ENCODE measurements at places on chromosomes 6 and 20.
A peak's percentile ranks its signal among the peaks of the same experiment; 100 is the strongest.

GRCh38 chr6:106692112-106692818, 62.9 kb downstream of the QRSL1 start:
- no peak overlapping the region for H3K27ac ChIP-seq
- no peak for DNase-seq
- no peaks in the 10 kb centered on the region for H3K4me1 ChIP-seq
- H3K36me3 ChIP-seq: no peaks in the 10 kb centered on the region
- no peaks in the 10 kb centered on the region for H3K27me3 ChIP-seq

- H3K4me3 ChIP-seq: no peak overlapping the region
- no peaks in the 10 kb centered on the region for H3K36me3 ChIP-seq
- DNase-seq: no peak
Measured at GRCh38 chr20:60764328-60764727, 487.7 kb upstream of the CDH4 start.

GRCh38 chr20:57783956-57784837, 74.4 kb upstream of the PMEPA1 start:
- no peaks in the 10 kb centered on the region for H3K4me1 ChIP-seq
- H3K27ac ChIP-seq: no peak overlapping the region
- no peak overlapping the region for H3K4me3 ChIP-seq
- no peaks in the 10 kb centered on the region for H3K27me3 ChIP-seq
- no peaks in the 10 kb centered on the region for H3K36me3 ChIP-seq
- no peak for DNase-seq

DNA sequence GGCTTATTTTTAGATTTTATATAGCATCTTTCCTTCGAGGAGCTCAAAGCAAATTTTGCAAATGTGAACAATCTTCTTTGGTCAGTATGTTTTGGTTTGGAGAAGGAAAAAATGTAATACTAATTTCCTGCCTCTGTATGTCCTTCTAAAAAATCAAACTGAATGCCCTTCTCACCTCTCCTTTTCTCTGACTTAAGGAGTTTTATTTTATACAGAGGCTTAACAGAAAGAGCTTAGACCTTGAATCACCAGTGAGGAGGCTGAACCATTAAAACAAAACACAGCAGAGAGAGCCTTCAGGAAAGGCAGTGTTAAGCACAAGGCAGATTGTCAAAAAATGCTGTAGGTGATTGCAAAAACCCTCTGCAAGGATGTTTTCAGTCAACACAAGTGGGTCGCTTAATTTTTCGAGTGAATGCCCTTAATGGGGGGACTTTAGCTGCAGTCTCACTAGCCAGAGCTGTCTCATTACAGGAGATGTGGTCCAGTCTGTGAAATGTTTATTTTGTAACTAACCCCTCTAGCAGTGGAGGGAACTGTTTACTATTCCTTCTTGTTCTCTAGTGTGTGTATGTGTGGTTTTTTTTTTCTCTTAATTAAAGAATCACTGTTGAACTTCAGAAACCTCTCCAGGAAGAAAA, 481.3 kb upstream of the CITED2 start:
- H3K36me3 ChIP-seq: no peaks in the 10 kb centered on the region
- H3K27ac ChIP-seq: peak overlapping the region; percentile 69
- no peak overlapping the region for H3K4me3 ChIP-seq
- no peaks in the 10 kb centered on the region for H3K4me1 ChIP-seq
- no peaks in the 10 kb centered on the region for H3K27me3 ChIP-seq

- no peaks in the 10 kb centered on the region for H3K36me3 ChIP-seq
- H3K27ac ChIP-seq: no peak overlapping the region
- H3K4me1 ChIP-seq: no peaks in the 10 kb centered on the region
- no peaks in the 10 kb centered on the region for H3K27me3 ChIP-seq
Measured at GRCh38 chr6:77834591-77834996, 181.8 kb downstream of the MEI4 start.

- no peak overlapping the region for H3K4me3 ChIP-seq
- no peaks in the 10 kb centered on the region for H3K4me1 ChIP-seq
- no peak overlapping the region for H3K27ac ChIP-seq
- H3K27me3 ChIP-seq: no peaks in the 10 kb centered on the region
- DNase-seq: no peak
Measured at GRCh38 chr20:858011-858410, 24.5 kb downstream of the FAM110A start.

- H3K4me1 ChIP-seq: peaks cover 99% of the 10 kb centered on the region
- DNase-seq: peak; percentile 95
Measured at GRCh38 chr6:35590622-35591066, 77.9 kb upstream of the TULP1 start.

DNA sequence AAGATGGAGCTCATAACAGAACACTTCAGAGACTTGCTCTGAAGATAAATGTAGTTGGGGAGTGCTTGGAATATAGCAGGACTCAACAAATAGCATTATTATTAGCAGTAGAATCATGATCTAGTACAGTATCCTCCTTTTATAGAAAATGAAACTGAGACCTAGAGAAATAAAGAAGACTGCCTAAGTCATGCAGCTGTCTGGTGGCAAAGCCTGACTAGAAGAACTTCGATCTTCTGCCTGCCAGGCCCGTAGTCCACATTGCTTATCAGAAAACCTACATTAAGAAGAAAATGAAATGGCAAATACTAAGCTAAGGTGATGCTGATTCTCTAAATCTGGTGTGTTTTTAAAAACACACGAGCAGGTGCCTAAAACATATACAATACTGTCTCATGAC, 46.4 kb upstream of the DST start:
- H3K27ac ChIP-seq: peak overlapping the region; percentile 59
- no peaks in the 10 kb centered on the region for H3K36me3 ChIP-seq
- H3K4me1 ChIP-seq: peaks cover 79% of the 10 kb centered on the region
- no peaks in the 10 kb centered on the region for H3K27me3 ChIP-seq

- no peaks in the 10 kb centered on the region for H3K4me1 ChIP-seq
- no peaks in the 10 kb centered on the region for H3K27me3 ChIP-seq
- no peak overlapping the region for H3K27ac ChIP-seq
Measured at GRCh38 chr20:52926505-52926904, 45.7 kb upstream of the TSHZ2 start.

- no peaks in the 10 kb centered on the region for H3K4me1 ChIP-seq
- H3K27me3 ChIP-seq: no peaks in the 10 kb centered on the region
- no peak overlapping the region for H3K4me3 ChIP-seq
Measured at GRCh38 chr6:89786970-89787369, 32.6 kb downstream of the MDN1 start.

GRCh38 chr20:41040855-41041254, 12.2 kb downstream of the TOP1 start:
- H3K27me3 ChIP-seq: no peaks in the 10 kb centered on the region
- no peak overlapping the region for H3K27ac ChIP-seq
- DNase-seq: no peak
- H3K4me1 ChIP-seq: peaks cover 41% of the 10 kb centered on the region
- H3K4me3 ChIP-seq: no peak overlapping the region
- H3K36me3 ChIP-seq: no peaks in the 10 kb centered on the region

- H3K4me1 ChIP-seq: no peaks in the 10 kb centered on the region
- H3K4me3 ChIP-seq: no peak overlapping the region
- no peaks in the 10 kb centered on the region for H3K27me3 ChIP-seq
- H3K27ac ChIP-seq: no peak overlapping the region
- no peaks in the 10 kb centered on the region for H3K36me3 ChIP-seq
- DNase-seq: no peak
Measured at GRCh38 chr6:98641949-98642719, 192.2 kb upstream of the POU3F2 start.

DNA sequence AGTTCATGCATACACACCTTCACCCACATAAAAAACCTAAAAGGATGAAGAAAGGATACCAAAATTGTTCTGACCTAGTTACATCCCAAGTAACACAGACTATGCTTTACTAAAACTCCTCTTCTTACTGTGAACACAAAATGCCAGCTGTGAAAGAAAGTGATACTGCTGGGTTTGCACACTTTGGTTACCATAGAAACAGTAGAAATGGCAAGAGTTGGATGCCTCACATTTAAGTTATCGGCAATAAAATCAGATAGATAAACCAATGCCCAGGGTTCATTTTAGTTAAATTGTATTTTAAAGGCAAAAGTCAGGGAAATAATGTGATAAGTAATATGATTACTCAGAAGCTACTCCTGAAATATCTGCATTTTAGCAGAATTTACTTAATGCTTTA, 161.9 kb downstream of the CDK19 start:
- no peaks in the 10 kb centered on the region for H3K27me3 ChIP-seq
- DNase-seq: no peak
- H3K27ac ChIP-seq: no peak overlapping the region
- H3K4me1 ChIP-seq: no peaks in the 10 kb centered on the region
- H3K4me3 ChIP-seq: no peak overlapping the region
- H3K36me3 ChIP-seq: no peaks in the 10 kb centered on the region

DNA sequence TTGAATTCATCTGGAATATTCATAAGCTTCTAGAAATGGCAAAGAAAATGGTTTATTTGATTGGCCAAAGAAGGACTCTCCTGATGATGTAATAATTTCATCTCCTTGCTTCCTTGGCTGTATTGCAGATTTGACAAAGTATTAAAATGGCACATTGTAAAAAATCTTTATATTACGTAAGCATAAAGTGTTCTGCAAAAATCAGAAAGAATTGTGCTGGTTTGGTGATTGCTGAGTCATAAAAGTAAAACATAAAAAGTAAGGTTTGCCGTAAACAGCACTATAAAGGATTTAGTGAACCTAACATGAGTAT, 255.9 kb upstream of the RREB1 start:
- no peaks in the 10 kb centered on the region for H3K4me1 ChIP-seq
- H3K4me3 ChIP-seq: no peak overlapping the region
- H3K27ac ChIP-seq: no peak overlapping the region
- DNase-seq: no peak

- H3K27me3 ChIP-seq: no peaks in the 10 kb centered on the region
- H3K4me3 ChIP-seq: no peak overlapping the region
- no peaks in the 10 kb centered on the region for H3K4me1 ChIP-seq
- peaks cover 12% of the 10 kb centered on the region for H3K36me3 ChIP-seq
Measured at GRCh38 chr20:37382482-37383120, 36.7 kb downstream of the SRC start.

- H3K36me3 ChIP-seq: peaks cover 80% of the 10 kb centered on the region
- no peak overlapping the region for H3K4me3 ChIP-seq
- no peak overlapping the region for H3K27ac ChIP-seq
- no peak for DNase-seq
Measured at GRCh38 chr20:41436679-41437078, 70.1 kb upstream of the EMILIN3 start.

DNA sequence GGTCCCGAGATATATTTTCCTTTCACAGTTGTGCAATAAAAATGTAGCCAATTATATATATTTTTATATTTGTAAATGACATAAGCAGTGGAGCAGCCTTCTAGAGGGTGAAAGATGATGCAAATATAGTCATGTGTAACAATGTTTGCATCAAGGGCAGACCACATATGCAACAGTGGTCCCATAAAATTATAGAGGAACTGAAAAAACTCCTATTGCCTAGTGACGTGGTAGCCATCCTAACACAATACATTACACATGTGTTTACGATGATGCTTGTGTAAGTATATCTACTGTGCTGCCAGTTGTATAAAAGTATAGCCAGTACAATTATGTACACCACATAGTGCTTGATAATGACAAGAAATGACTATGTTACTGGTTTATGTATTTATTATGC, 162.8 kb downstream of the ZFAND3 start:
- no peaks in the 10 kb centered on the region for H3K36me3 ChIP-seq
- H3K27ac ChIP-seq: no peak overlapping the region
- peaks cover 32% of the 10 kb centered on the region for H3K4me1 ChIP-seq

- no peak for DNase-seq
- peak overlapping the region; percentile 99 for H3K27ac ChIP-seq
- H3K27me3 ChIP-seq: no peaks in the 10 kb centered on the region
- peaks cover 89% of the 10 kb centered on the region for H3K4me1 ChIP-seq
Measured at GRCh38 chr6:35028781-35029769, 112.1 kb downstream of the TCP11 start.

- no peak overlapping the region for H3K4me3 ChIP-seq
- DNase-seq: no peak
- H3K36me3 ChIP-seq: no peaks in the 10 kb centered on the region
- H3K27me3 ChIP-seq: no peaks in the 10 kb centered on the region
Measured at GRCh38 chr6:143222801-143223231, 162.1 kb downstream of the AIG1 start.

DNA sequence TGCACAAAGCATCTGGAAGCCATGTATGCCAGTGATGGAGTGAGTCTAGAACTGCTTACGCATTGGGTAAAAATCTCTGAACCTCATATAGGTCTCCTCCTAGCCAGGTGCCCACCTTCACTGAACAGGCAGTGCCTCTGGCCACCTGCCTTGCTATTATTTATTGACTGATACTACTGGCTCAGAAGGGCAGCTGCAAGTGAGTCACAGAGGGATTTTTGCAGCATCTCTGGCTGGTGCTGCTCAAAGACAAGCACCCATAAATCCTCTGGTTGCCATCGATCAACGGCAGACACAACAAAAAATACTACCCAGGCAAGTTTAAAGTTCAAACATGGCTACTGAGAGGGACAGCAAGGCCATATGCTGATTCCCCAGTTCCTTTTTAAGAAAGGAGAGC, 279.4 kb downstream of the UBE3D start:
- H3K27ac ChIP-seq: no peak overlapping the region
- no peak overlapping the region for H3K4me3 ChIP-seq
- no peak for DNase-seq
- no peaks in the 10 kb centered on the region for H3K4me1 ChIP-seq
- H3K27me3 ChIP-seq: no peaks in the 10 kb centered on the region
- H3K36me3 ChIP-seq: no peaks in the 10 kb centered on the region

- no peak overlapping the region for H3K4me3 ChIP-seq
- no peak overlapping the region for H3K27ac ChIP-seq
- DNase-seq: no peak
- no peaks in the 10 kb centered on the region for H3K36me3 ChIP-seq
Measured at GRCh38 chr6:50965495-50965894, 146.8 kb downstream of the TFAP2B start.

GRCh38 chr6:131754088-131754487, 43.3 kb upstream of the CTAGE9 start:
- H3K4me3 ChIP-seq: no peak overlapping the region
- no peak overlapping the region for H3K27ac ChIP-seq
- no peaks in the 10 kb centered on the region for H3K36me3 ChIP-seq
- no peak for DNase-seq
- no peaks in the 10 kb centered on the region for H3K27me3 ChIP-seq

DNA sequence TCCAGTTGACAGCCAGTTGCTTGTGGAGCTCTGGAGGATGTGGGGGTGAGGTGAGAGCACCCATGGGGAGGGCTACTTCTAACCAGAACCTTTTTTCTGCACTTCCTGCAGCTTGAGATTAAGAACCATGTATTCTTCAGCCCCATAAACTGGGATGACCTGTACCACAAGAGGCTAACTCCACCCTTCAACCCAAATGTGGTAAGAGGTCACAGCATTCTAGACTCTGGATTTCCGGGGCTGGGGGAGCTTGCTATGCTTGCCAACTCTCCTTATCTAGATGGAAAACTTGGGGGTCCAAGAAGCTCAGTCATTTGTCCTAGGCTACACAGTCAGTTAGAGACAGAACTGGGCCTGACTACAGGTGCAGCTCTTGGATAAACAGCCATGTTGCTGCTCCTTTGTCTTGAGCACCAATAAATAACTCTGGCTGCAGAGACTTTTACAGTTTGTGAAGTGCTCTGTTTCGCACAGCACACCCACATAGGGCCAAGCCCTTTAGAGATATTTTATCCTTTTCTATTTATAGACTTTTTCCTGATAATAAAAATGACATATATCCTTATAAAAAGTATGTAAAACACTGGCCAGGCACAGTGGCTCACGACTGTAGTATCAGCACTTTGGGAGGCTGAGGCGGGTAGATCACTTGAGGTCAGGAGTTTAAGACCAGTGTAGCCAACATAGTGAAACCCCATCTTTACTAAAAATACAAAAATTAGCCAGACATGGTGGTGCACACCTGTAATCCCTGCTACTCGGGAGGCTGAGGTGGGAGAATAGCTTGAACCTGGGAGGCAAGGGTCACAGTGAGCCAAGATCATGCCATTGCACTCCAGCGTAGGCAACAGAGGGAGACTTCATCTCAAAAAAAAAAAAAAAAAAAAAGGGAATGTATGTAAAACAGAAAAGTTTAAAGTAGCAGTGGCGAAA, 10.6 kb upstream of the IFT52 start:
- no peak for DNase-seq
- H3K27me3 ChIP-seq: no peaks in the 10 kb centered on the region
- no peak overlapping the region for H3K4me3 ChIP-seq
- no peaks in the 10 kb centered on the region for H3K36me3 ChIP-seq
- no peak overlapping the region for H3K27ac ChIP-seq
- H3K4me1 ChIP-seq: no peaks in the 10 kb centered on the region

All from sigmoid colon (tissue), 7 donors.